ENCODE measurements at places on chromosomes 13 and 19. TPM values are rescaled to one million over a fixed set of nuclear protein-coding genes. Genes with fewer than 3 reads are reported as not detected.

DNA sequence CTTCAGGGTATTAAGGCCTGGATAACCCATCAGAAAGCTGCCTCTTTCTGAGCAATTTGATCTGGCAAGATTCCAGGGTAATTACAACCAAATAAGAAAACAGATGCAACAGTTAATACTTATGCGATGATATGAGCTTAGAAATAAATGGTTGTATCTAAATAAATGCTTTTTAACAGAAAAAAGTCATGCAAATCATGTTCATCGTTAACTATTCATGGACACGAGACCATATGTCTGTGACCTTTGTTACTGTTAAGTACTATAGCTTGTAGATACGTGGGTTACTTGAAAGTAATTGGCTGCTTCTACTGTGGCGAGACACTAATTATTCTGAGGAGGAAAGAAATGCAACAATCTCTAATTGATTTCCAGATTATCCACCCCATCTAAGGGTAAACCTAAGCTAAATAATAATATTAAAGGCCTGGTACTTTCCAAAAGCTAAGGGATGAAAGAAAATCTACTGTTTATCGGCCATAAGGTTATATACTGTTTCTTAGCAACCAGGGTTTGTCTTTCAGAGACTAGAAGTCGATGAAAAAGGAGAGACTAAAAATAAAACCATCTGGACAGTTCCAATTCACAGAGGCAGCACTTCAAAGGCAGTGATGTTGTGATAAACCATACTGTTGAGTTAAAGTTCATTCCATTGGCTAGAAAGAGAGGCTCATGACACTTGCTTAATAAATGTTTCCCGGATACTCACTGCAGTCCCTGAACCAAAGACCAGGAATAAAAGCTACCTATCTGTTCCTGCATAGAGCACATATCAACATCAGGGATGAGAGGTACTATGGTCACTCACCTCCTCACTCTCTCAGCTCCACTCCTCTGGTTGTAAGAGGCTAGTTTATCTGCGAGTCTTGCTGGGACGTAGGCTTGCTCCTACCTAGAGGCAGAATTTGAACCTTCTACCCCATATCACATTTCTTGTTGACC lies 1.5 kb downstream of the EPSTI1 start:
- no peaks in the 10 kb centered on the region for H3K36me3 ChIP-seq
- H3K4me3 ChIP-seq: peak overlapping the region; percentile 77
- DNase-seq: peak; percentile 21
- H3K27ac ChIP-seq: peak overlapping the region; percentile 94

DNA sequence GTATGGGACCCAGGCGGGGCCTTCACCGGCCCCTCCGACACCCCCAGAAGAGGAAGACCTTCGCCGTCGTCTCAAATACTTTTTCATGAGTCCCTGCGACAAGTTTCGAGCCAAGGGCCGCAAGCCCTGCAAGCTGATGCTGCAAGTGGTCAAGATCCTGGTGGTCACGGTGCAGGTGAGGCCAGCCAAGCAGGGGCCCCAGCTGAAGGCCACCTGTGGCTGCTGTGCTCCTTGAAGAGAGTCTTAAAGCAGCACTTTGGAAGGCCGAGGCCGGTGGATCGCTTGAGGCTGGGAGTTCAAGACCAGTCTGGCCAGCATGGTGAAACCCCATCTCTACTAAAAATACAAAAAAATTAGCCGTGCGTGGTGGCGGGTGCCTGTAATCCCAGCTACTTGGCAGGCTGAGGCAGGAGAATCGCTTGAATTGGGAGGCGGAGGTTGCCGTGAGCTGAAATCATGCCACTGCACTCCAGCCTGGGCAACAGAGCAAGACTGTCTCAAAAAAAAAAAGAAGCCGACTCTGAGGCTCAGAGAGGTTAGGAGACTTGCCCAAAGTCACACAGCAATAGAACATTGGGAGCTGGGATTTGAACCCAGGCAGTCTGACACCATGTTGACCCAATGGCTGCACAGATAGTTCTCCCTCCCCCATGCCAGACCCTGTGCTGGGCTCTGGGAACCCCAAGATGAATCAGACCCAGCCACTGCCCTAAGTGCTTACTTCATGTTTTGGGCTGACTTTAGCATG lies 2.7 kb downstream of the MCOLN1 start:
- peaks cover 10% of the 10 kb centered on the region for H3K4me1 ChIP-seq
- H3K27ac ChIP-seq: no peak overlapping the region
- H3K27me3 ChIP-seq: no peaks in the 10 kb centered on the region

GRCh38 chr13:33079960-33080359 lies 63.7 kb downstream of the KL start:
- no peaks in the 10 kb centered on the region for H3K36me3 ChIP-seq
- no peaks in the 10 kb centered on the region for H3K4me1 ChIP-seq
- no peak overlapping the region for H3K27ac ChIP-seq
- H3K4me3 ChIP-seq: no peak overlapping the region
- no peak for DNase-seq

GRCh38 chr19:56671613-56671994 lies at the start of gene ZNF835:
TSS of gene ZNF835 (minus strand) at chr19:56671757. CDS start at chr19:56665198, 6,559 bp downstream.
- no peaks in the 10 kb centered on the region for H3K27me3 ChIP-seq
- H3K4me3 ChIP-seq: peak within 1 kb of the TSS; percentile 53
- no peaks in the 10 kb centered on the region for H3K4me1 ChIP-seq

- no peaks in the 10 kb centered on the region for H3K27me3 ChIP-seq
- no peaks in the 10 kb centered on the region for H3K4me1 ChIP-seq
- H3K36me3 ChIP-seq: no peaks in the 10 kb centered on the region
- H3K27ac ChIP-seq: no peak overlapping the region
These were observed 61.1 kb downstream of the IRS2 start for GRCh38 chr13:109725297-109725696.

DNA sequence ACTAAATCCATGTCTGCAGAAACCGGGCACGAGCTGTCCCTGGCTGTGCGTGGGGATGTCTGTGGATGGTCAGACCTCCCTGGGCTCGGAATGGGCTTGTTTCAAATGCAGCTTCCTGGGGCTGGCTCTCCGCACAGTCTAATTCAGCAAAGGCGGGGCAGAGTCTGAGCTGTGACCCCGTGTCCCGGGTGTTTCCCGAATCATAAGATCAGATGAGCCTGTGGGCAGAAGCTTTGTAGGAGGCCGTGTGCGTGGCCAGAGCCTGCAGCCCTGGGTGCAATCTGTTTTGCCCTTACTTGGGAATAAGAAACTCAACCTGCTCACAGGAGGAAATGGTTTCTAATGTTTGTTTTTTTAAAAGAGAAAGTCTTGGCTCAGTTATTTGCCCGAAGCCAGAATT lies 13.9 kb upstream of the GNA11 start:
- no peaks in the 10 kb centered on the region for H3K4me1 ChIP-seq
- H3K27ac ChIP-seq: no peak overlapping the region
- no peak overlapping the region for H3K4me3 ChIP-seq
- DNase-seq: no peak

DNA sequence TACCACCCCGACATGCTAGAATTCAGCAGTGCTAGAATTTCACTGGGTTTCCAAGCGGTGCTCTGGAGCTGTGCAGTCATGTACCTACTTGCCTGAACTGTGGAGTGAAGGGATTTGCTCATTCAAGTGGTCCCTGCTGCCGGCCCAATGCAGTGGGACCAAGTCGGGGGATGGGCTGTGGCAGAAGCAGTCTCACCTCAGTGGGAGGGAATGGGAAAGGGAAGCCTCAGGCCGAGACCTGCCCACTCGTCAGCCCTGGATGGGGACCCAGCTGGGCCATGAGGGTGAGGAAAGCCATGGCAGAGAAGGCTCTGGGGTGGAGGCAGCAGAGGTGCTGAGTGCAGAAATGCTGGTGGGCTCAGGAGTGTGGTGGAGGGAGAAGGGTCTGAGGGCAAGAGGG lies 14.9 kb downstream of the KLHL26 start:
- no peak overlapping the region for H3K4me3 ChIP-seq
- H3K36me3 ChIP-seq: peaks cover 5% of the 10 kb centered on the region
- H3K27me3 ChIP-seq: no peaks in the 10 kb centered on the region
- H3K27ac ChIP-seq: no peak overlapping the region
- no peak for DNase-seq

DNA sequence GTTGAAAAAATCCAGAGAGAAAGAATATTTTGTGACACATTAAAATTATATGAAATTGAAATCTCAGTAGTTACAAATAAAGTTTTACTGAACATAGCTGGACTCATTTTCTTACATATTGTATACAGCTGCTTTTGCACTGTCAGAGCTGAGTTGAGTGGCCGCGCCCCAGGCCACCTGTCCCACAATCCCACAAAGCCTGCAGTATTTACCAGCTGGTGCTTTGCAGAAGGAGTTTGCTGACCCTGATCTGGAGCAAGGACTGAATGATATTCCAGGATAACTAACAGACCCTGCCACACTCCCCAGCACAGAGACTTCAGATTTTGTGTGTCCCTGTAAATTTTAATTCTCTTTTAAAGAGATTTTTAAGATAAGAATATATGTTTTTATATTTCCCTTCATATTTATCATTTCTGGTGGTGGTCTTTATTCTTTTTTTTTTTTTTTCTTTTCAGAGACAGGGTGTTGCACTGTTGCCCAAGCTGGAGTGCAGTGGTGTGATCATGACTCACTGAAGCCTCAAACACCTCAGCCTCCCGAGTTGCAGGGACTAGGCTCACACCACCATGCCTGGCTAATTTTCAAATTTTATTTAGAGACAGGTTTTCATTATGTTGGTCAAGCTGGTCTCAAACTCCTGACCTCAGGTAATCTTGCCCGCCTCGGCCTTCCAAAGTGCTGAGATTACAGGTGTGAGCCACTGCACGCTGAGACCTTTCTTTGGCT lies 48.5 kb downstream of the TDRD12 start:
- no peaks in the 10 kb centered on the region for H3K4me1 ChIP-seq
- no peaks in the 10 kb centered on the region for H3K27me3 ChIP-seq
- no peak overlapping the region for H3K27ac ChIP-seq
- no peak overlapping the region for H3K4me3 ChIP-seq

GRCh38 chr13:94534166-94534565 lies 54.7 kb upstream of the DCT start:
- no peak overlapping the region for H3K4me3 ChIP-seq
- H3K27me3 ChIP-seq: no peaks in the 10 kb centered on the region
- no peaks in the 10 kb centered on the region for H3K4me1 ChIP-seq
- no peak for DNase-seq
- H3K36me3 ChIP-seq: no peaks in the 10 kb centered on the region
- no peak overlapping the region for H3K27ac ChIP-seq

- H3K4me1 ChIP-seq: peaks cover 26% of the 10 kb centered on the region
- H3K36me3 ChIP-seq: no peaks in the 10 kb centered on the region
- DNase-seq: peak; percentile 86
These were observed 1.5 kb upstream of the TRAPPC5 start for GRCh38 chr19:7678971-7679751.

DNA sequence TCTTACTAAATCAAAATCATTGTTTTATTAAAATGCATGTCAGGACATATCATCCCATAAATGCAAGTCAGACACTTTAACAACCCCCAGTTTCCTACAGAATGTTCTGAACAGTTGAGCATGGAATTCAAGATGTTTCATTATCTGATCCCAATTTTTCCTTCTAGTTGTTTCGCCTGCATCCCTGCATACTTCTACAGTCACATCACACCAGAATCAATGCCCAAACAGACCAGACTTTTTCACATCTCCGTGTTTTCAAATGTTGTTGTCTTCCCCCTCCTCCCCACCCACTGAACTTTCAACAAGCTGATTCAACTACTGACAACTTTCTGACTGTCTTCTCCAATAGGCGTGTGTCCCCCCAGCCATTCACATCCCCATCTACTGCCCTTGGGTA lies 48.6 kb downstream of the LHFPL6 start:
- no peak overlapping the region for H3K27ac ChIP-seq
- no peak for DNase-seq
- H3K4me1 ChIP-seq: no peaks in the 10 kb centered on the region

GRCh38 chr19:14127176-14127575 lies 9.2 kb downstream of the ASF1B start:
- no peaks in the 10 kb centered on the region for H3K36me3 ChIP-seq
- no peaks in the 10 kb centered on the region for H3K27me3 ChIP-seq
- no peak overlapping the region for H3K27ac ChIP-seq
- no peak for DNase-seq
- H3K4me3 ChIP-seq: no peak overlapping the region

Gene OCEL1
- total RNA-seq: 31.2 TPM

Gene UPK1A
- total RNA-seq: 1.3 TPM

DNA sequence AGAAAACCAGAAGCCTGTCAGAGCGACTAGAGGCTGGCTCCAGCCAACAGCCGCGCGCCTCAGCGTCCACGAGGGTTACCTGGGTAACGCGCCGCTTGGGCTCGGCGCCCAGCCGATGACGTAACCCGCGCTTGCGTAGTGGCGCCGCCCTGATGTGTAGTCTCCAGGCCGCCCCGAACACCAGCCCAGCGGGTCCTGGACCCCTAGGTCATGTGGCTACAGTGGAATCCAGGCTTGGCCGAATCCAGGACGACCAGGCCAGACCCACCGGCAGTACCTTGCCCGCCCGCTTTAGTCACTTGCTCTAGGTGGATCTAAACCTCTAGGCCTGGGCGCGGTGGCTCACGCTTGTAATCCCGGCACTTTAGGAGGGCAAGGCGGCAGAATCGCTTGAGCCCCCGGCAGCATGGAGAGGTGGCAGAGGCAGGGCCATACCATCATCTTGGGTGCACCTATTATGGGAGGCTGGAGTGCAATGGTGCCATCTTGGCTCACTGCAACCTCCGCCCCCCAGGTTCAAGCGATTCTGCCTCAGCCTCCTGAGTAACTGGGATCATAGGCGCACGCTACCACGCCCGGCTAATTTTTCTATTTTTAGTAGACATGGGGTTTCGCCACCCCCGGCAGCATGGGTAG lies 7.2 kb upstream of the ZNF606 start:
- peak overlapping the region; percentile 46 for H3K4me3 ChIP-seq
- H3K4me1 ChIP-seq: no peaks in the 10 kb centered on the region
- peak; percentile 45 for DNase-seq
- H3K27ac ChIP-seq: peak overlapping the region; percentile 57
- H3K27me3 ChIP-seq: no peaks in the 10 kb centered on the region

DNA sequence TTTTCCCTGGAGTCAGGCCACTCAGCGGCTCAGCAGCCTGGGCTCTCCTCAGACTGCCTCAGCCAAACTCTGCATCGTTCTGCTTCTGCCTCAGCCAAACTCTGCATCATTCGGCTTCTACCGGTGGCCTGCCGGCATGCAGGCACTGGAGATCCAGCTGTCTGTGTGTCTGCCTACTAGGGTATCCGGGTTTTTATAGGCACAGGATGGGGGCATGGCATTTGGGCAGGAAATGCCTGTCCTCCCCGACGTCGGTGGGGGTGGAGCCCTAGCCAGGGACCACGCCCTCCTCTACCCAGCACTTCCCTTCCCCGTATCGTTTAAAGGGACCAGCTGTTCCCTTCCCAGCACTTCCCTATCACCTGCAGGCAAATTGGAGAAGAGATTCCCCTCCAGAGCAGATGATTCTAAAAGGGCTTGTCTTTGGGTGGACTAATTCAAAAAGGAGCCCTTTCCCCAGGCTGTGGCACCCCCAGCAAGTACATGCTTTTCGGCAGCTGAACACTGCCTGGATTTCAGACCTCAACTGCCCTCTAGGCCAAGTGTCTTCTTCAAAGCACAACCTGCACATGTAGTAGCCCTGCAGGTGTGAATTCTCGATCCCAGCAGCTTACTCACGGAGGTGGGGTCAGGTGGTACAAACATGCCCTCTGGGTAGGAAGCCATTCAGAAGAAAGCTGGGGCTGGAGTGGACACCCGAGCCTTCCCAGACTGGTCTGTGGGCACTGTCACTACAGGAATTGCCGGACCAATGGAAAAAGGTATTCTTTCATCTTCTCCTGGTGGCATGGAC lies 25.4 kb upstream of the GPR12 start:
- peaks cover 9% of the 10 kb centered on the region for H3K4me1 ChIP-seq
- no peaks in the 10 kb centered on the region for H3K36me3 ChIP-seq
- DNase-seq: peak; percentile 61
- peak overlapping the region; percentile 22 for H3K27ac ChIP-seq
- H3K27me3 ChIP-seq: no peaks in the 10 kb centered on the region

Measured in naive thymus-derived CD4-positive, alpha-beta T cell (primary cell).